ENCODE measurements at places on chromosomes 1 and 21.
A peak's percentile ranks its signal among the peaks of the same experiment; 100 is the strongest.

GRCh38 chr21:42621166-42621818 is 32.1 kb upstream of the PDE9A start:
- DNase-seq, result no peak

DNA sequence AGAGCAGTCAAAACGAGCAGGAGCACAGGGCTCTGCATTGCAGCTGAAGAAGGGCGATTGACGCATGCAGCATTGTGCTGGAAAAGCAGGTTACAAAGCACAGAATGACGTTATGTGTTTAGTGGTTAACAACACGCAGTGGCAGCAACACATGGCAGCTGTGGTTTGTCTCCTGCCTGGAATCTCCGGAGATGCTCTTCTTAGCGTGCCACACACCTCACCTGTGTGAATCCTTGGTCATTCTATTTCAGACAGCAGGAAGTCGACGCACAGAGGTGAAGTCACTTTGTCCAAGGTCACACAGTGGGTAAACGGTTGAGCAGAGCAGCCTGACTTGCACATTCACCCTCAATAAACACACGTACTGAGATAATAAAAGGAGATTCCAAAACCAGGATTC is 14.7 kb downstream of the OBSCN start:
- DNase-seq, result no peak

- no peak for DNase-seq
Measured at GRCh38 chr1:82979593-82980236, 1019.2 kb downstream of the TTLL7 start.

- peak; percentile 41 for DNase-seq
Measured at GRCh38 chr1:44616991-44617702, 57.1 kb downstream of the TMEM53 start.

GRCh38 chr1:94753171-94753972 is 66.8 kb upstream of the SLC44A3 start:
- no peak for DNase-seq

- no peak for DNase-seq
Measured at GRCh38 chr21:32733356-32733755, 5.5 kb upstream of the SYNJ1 start.
